ENCODE measurements at places on chromosomes 11 and 22.

DNA sequence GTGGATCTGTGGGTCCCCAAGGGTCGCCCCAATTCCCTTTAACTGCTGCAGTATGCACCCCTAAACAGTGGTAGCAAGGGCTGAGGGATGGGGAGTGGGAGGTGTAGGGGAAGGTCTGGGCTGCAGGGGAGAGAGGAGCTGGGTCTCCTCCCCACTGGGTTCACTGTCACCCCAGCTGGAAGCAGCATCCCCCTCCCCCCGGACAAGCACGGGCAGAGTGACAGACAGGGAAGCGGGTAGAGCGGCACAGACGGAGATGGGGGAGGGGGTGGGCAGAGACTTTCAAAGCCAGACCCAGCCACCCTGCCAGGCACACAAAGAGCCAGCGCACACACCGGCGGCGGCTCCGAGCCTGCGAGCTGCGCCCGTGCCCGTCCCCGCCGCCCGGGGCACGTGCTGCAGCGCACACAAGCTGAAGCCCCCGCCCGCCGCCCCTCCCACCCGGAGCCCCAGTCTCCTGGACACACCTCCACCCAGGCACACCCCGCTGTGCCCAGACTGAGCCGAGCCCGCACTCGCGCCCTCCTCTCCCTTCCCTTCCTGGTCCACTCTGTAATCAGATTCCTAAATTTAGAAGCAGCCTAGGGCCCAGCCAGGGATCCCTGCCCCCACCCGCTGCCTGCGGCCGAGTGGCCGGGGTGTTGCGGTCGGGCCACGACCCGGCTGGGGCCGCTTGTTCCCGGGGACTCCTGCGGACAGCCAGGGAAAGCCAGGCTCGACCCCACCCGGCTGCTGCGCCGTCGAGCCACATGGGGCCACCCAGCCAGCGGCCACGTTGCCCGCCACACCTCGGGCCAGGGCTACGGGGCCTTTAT lies 935 bp upstream of the RCOR2 start:
- DNase-seq, result peak; percentile 37

DNA sequence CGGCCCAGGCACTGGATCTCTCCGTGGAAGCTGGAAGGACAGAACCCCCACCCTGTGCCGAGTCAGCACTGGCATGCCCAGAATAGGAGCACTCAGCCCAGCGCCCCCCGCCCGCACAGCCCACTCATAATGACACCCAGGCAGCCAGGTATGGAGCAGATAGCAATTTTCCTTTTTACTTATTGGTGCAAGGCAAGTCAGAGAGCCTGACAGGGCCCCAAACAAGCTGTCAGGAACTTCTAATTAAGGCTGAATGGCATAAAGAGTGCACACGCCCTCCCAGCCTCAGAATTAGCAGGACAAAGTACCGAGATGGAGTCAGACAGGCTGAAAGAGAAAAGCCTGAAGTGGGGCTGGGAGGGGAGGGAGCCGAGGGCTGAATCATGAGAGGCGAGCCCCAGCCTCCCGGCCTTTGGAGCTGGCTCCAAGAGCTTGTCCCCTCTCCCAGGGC lies 76.9 kb downstream of the DSCAML1 start:
- DNase-seq, result no peak

GRCh38 chr22:27777128-27777527 lies 24.4 kb downstream of the MN1 start:
- no peak for DNase-seq

DNA sequence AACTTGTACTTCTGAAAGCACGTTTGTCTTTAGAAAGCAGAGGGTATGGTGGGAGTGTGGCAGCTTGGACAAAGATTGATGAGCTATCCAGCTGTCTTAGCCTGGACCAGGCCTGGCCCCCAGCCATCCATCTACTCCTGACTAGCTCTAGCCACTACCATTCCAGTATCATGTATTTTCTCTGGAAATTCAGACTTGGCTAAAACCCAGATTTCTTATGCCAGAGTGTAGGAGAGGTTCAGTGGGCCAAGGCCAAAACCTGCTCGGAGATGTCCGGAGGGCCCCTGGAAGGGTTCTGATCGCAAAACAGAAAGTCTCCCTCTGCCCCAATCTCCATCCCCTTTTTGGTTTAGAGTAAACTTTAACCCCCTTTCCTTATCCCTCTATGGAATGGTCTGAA lies 24.8 kb upstream of the MTCH2 start:
- DNase-seq, result no peak

DNA sequence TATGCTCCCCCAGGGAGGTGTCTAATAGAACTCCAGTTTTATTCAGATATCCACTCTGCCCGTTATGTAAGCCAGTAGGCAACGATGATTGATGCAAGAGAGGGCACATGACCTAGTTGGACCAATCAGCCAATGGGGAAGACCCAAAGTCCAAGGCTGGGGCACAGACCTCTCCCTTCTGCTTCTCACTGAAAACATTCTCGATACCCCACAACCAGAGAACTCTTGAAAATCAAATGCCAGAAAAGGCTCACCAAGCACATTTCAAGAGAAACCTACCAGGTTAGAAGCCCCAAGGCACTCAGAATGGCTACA lies 7.4 kb downstream of the HIRA start:
- no peak for DNase-seq

- no peak for DNase-seq
Measured at GRCh38 chr11:6682591-6682935, 577 bp downstream of the MRPL17 start.

- DNase-seq, result no peak
Measured at GRCh38 chr11:131079036-131079435, 162.8 kb upstream of the SNX19 start.

GRCh38 chr22:42203609-42204008 lies 66.8 kb downstream of the TCF20 start:
- DNase-seq, result no peak
